HCT116 (cell line): ENCODE measurements at places on chromosomes 6 and 20.
A peak's percentile ranks its signal among the peaks of the same experiment; 100 is the strongest.

GRCh38 chr6:22784601-22785410, 215.4 kb downstream of the HDGFL1 start:
- no peak for DNase-seq

DNA sequence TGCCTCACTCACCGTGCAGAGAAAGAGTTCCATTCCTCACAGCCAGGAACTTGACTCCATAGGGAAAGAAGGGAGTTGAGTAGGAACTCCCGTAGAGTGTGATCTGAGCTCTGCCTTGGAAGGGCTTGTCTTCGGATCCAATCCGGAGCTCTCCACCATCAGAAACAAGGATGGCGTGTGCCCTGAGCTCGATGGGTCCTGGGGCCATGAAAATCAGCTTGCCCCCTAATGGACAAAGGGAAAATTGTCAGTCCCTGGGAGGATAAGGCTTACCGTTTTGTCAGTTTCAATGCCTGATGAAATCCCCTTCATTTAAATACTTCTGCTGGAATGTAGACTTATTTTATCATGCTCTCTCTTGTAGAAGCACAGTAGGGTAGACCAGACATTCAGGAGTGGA, 153.3 kb downstream of the PKHD1 start:
- DNase-seq = peak; percentile 10

DNA sequence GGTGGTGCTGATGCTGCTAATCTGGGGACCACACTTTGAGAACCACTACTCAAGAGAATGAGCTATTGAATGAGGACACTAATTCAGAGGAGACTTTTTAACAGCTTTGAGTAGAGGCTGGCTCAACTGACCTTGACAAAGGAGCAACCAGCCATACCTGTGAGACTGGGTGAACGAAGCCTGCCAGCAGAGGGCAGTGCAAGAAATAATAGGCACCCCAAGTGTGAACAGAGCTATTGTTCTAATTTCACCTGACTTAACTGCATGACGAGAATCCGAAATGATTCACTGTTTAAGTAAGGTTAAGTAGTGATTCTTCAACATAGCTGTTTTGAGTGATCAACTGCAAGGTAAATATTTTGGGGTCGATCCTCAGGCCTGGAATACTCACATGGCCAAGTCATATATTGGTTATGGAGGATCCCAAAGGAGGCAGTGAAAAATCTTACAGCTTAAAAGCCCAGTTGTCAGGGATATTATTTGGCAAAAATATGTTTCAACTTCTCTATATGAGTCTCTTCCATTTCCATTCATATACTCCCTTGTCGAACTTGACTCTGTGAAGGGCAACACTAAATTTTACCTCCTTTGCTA, 550.5 kb upstream of the MARCKS start:
- DNase-seq = peak; percentile 56

- no peak for DNase-seq
Measured at GRCh38 chr6:26284537-26285142, 80.4 kb upstream of the BTN3A2 start.

DNA sequence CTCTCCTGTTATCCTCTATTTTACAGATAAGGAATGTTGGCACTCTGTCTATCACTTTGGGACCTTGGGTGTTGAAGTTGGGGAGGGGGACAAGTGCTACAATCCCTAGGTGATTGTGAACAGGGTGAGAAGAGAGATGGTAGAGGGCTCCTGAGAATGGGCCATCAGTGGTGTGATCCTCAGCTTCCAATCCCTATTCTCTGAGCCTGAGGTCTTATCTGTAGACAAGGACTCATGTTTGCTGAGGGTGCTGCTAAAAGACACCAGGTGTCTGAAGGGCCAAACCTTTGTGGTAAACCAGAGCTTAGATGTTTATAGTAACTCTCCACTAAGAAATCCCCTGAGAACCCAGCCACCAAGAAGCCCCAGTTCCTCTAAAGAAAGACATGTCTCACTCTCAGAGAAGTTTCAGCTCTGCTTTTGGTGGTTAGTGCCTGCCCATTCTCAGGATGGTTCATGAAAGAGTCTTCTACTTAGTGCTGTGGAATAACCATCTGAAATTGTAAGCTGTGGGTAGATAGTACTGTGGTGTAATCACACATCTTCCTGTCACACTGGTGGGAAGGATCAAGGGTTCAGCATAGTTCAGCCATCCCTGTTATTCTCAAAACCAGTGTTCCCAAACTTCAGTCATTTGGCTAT, 58.2 kb upstream of the IL20RA start:
- DNase-seq = no peak

DNA sequence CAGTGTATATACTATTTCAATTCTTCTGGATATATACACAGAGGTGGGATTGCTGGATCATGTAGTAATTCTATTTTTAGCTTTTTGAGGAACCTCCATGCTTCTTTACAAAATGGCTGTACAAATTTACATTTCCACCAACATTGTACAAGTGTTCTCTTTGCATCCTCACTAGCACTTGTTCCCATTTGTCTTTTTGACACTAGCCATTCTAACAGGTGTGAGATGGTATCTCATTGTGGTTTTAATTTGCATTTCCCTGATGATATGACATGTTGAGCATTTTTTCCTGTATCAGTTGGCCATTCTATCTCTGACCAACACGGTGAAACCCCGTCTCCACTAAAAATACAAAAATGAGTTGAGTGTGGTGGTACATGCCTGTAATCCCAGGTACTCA, 68.1 kb upstream of the PMEPA1 start:
- no peak for DNase-seq

DNA sequence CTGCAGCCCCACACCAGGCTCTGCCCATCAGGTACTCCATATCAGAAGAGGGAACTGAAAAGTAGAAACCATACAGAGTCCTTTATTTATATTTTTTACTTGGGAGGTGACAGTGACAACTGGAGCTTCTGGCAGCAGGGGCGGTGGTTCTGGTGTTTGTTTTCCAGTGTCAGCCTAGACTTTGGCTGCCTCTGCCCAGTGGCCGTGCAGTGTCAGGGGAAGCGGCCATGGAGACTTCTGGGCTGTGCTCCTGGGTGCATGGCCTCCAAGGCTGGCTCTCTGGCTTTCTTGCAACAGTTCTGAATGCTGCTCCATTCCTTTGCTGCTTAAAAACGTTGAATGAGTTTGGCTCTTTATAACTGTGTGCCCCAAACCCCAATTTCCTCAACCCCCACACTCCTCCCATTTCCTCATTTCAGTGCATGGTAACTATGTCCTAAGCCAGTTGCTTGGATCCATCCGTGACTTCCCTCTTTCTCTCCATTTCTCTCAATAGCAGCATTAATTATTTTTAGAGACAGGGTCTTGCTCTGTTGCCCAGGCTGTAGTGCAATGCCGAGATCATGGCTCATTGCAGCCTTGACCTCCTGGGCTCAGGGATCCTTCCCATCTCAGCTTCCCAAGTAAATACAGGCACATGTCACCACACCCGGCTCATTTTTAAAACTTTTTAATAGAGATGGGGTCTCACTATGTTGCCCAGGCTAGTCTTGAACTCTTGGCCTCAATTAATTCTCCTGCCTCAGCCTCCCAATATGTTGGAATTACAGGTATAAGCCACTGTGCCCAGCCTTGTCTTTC, 141.1 kb upstream of the SGK1 start:
- DNase-seq = no peak

DNA sequence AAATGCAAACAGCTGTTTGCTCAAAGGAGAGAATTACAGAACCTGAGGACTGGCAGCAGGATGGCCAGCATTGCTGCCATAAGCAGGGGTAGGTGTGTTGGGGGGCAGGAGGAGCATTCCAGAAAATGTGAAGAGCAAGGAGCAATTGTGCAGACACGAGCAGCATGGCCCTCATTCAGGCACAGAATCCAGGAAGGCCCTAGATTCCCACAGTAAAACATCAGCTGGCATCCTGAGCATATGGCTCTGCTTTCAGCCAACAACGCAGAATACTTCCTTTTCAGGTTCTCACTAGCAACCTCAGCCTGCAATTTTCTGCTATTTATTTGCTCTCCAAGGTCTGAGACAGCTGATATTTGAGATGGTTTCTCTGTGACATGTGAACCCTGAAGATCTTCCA, 243.4 kb upstream of the POU3F2 start:
- no peak for DNase-seq

DNA sequence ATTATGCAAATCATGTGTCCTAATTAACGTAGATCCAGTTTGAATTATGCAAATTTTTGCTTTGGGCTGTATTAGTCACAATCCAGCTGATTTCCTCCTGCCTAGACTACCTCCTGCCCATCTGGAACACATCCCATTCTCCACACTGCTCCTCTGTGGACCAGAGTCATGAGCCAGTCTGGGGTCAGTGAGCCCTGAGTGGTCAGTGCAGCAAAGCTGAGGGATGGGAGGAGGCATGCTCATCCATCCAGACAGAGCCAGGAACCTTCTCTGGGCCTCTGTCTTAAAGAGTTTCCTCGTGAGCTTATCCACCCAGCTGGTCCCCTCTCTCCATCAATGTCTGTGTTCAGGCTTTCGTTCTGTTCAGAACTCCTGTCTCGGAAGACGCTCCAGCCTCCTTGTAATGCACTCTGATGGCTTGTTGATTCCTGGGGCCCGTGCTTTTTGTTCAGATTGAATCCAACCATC, 747.8 kb downstream of the PTPRT start:
- no peak for DNase-seq

DNA sequence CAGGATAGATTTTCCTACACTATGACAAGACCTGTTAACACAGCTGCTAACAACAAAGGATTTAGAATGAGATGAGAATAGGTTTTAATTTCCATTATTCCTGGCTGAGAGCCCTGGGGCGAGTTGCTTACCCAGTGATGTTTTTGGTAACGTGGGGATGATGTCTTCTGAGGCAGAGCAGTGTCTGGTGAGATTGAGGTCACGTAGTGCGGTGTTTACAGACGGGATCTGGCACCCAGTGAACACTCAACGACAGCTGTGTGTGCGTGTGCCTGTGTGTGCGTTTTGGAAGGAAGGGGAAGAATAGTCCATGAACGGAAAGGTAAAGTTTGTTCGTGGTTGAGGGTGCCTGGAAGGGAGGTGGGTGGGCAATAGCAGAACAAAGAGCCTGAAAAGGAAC, 384.7 kb downstream of the C6orf118 start:
- DNase-seq = no peak

GRCh38 chr6:24270011-24270410, 87.8 kb downstream of the DCDC2 start:
- no peak for DNase-seq

GRCh38 chr6:137881522-137881886, 14.4 kb downstream of the TNFAIP3 start:
- no peak for DNase-seq

- no peak for DNase-seq
Measured at GRCh38 chr20:20520776-20521175, 152.9 kb downstream of the INSM1 start.

- no peak for DNase-seq
Measured at GRCh38 chr20:17699931-17700351, at the start of gene BANF2. Gene BANF2 (plus strand): TSS chr20:17699966. CDS start chr20:17725026, 25,060 bp downstream.

DNA sequence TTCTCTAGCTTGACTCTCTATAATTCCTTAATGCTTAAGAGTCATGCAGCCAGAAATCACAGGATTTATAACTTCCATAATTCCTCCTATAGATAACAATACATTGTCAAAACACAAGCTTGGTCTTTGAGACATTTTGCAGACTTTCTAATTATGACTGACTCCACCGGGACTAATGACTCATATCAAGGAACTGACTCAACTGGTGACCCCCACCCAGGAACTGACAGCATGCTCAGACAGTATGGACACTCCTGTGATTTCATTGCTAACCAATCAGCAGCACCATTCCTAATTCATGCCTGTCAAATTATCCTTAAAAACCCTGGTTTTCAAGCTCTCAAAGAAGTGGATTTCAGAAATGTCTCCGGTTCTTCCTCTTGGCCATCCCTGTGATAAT, 670.5 kb upstream of the IMPG1 start:
- DNase-seq = no peak
